ENCODE measurements at places on chromosomes 5 and 9.

DNA sequence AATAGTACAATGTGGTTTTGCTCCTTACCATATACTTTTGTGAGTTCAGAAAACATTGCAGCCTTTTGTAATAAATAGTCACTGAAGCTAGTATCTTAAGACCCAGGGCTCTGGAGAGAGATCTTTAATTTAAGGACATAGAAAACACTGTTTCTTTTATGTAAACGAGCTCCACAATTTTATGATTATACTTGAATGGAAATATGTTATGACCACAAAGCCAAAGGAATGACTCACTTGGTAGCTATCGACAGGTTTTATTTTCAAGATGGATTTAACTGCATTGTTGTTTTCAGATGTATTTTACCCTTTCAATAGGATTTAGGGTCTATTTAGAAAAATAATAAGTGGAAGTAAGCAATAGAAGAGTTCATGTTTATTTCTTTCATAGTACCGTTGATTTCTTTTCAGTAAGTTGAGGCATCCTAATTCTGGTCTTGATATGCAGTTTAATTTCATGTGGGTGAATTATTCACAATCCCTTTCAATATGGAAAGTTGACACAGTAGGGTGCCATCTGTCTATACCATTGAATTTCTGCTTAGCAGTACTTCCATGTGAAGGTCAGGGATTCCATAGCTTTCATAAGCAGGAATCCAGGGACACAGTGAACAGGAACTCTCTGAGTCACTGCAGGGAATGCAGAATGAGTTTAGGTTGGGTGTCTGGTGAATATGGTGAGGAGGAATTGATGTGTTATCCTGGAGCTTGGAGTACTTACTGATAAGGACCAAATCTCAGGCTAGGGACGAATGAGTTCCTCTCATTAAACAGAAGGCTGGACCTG is 157.6 kb downstream of the CD180 start:
- DNase-seq = no peak

DNA sequence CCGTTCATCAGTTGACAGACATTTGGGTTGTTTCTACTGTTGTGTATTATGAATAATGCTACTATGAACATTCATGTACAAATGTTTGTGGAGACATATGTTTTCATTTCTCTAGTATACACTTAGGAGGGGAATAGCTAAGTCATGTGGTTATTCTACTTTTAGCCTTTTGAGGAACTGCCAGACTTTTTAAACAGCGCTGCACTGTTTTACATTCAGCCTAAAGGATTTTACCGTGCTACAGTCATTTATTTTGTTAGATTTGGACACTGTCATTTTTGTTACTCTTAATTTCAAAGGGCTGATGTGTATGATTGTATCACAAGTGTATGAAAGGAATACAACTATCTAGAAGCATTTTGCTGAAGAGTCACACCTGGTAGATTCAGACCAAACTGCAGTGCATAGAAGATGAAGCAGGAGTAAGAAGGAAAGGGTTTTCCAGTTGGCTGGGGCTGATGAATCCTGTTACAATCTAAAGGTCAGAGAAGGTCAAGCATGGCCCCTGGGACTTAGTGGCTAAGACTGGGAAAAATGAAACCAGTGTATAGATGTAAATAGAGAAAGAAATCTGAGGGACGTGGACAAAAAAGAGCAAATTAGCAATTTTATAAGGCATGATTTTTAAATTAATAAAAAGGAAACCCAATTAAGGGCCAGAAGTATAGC is 509.7 kb downstream of the PSAT1 start:
- DNase-seq = no peak

DNA sequence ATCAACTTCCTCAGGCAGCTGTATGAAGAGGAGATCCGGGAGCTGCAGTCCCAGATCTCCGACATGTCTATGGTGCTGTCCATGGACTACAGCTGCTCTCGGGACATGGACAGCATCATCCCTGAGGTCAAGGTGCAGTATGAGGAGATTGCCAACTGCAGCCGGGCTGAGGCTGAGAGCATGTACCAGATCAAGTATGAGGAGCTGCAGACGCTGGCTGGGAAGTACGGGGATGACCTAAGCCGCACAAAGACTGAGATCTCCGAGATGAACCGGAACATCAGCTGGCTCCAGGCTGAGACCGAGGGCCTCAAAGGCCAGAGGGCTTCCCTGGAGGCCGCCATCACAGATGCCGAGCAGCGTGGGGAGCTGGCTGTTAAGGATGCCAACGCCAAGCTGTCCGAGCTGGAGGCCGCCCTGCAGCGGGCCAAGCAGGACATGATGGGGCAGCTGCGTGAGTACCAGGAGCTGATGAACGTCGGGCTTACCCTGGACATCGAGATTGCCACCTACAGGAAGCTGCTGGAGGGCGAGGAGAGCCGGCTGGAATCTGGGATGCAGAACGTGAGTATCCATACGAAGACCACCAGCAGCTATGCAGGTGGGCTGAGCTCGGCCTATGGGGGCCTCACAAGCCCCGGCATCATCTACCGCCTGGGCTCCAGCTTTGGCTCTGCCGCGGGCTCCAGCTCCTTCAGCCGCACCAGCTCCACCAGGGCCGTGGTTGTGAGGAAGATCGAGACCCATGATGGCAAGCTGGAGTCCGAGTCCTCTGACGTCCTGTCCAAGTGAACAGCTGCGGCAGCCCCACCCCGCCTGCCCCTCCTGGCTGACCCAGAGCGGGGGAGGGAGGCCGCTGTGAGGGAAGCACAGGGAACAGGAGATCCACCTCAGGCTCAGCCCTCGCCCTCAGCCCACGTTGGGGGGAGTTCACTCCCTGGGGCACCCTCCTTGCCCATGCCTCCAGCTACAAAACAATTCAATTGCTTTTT is 84.0 kb downstream of the SEC61B start:
- DNase-seq = peak; percentile 69

DNA sequence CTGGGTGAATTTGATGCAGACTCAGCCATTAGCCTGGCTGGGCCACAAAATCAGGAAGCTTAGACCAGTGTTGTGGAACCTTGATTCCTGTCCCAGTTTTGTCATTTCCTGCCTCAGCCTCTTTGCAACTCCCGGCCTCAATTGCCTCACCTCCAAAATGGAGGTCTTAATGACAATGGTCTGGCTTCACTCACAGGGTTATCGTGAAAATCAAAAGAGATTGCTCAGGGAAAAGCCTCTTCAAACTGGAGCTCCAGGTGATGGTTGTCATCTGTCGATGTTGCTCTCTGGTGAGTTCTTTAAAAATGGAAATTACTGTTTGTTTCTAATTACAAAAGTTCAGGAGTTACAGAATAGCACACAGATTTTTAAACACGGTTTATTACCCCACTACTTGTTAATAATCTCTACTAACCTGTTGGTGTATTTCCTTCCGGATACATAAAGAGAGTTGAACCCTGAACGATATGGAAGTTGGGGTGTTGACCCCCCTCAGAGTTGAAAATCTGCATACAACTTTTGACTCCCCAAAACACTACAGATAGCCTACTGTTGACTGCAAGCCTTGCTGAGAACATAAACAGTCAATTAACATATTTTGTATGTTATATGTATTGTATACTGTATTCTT is 109.9 kb upstream of the CPEB4 start:
- no peak for DNase-seq

DNA sequence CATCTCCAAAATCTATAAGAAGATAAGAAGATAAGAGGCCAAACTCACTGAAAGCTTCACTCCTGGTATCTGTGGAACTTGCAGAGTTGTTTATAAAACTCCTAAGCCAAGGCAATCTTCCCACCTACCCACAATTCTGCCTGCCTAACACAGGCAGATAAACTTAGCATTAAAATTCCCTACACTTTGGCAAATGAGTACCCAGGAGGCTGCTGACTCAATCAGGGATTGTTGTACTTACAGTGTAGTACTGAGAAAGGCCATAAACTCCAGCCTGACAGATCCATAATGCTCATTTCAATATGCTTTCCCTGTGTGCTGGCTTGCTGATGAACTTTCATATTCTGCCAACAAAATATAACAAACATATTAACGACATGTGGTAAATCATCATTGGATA is 725.2 kb downstream of the BRINP1 start:
- DNase-seq = no peak

DNA sequence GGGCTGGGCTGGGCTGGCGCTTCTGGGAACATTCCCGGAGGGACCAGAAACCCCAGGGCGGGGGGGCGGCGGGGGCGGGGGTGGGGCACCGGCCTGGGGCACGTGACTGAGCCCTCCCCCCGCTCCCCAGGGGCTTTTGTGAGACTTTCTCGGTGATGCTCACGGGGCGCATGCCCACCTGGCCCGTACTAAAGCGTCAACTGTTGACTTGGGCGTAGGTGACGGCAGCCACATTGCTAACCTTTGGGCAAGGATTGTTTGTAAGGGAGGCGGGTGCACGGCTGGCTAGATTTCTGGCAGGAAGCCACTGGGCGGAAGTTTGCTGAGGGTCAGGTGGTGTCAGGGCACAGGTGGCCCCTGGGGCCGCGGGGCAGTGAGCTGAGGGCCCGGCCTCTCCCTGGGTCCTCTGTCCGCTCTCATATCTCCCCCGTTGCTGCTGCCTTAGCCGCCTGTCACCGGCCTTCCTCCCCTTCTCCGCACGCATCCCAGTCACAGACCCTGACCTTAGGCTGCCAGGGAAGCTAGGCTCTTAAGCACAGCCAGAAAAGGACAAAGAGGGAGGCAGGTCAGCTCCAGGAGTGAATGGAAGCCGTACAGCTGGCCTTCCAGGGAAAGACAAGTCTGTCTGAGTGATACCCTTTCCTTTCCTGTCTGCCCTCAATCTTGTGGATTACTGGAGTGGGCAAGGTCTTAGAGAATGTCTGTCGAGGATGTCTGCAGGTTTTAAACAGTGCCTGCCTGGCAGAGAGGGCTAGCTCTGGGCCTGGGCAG is 812 bp downstream of the CACFD1 start:
- peak; percentile 73 for DNase-seq

GRCh38 chr5:142472306-142472951 is 147.6 kb upstream of the SPRY4 start:
- no peak for DNase-seq

DNA sequence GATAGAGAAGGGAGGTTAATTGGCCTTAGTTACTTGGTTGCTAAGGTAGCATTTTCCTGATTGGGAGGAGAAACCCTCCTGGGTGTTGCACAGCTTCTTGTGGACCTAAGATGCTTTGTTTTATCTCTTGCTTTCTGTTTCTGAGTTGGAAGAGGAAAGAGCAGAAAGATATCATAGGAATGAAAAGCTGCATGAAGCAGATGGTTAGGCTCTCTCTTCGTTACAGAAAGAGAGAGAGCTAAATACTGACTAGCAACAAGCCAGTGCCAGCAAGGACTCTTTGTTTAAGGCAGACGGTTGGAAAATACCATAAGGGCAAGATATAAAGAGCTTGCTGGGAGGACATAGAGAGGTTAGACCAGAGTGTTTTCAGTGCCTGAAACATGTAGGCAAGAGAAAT is 103.1 kb downstream of the ATG10 start:
- DNase-seq = no peak

GRCh38 chr5:118778941-118779340 is 209.4 kb downstream of the DTWD2 start:
- no peak for DNase-seq

- no peak for DNase-seq
Observed at GRCh38 chr9:12554636-12555035, 138.5 kb upstream of the TYRP1 start.

GRCh38 chr5:180216646-180217171 is 7.7 kb upstream of the RASGEF1C start:
- DNase-seq = no peak

- no peak for DNase-seq
Observed at GRCh38 chr9:6440405-6440804, 27.4 kb downstream of the UHRF2 start.

DNA sequence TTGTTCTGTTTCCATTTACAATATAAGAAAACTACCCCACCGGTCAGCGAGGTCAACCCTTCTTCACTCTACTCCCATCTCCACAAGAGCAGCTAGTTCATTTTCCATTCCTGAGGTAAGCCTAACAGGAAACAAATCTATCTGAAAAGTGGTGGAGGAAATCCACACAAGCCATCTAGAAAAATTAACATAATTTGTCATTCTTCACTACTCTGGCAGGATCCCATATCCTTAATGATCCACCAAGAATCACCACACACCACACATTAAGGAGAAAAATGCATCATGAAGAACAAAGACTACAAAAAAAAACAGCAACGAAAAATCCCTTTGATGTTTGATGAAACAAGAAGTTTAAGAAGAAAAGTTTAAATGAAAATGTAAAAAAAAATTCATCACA is 1771.0 kb downstream of the EFNA5 start:
- no peak for DNase-seq

- no peak for DNase-seq
Observed at GRCh38 chr9:95499046-95499676, 17.6 kb downstream of the PTCH1 start.
